Activated CD8-positive, alpha-beta memory T cell treated with anti-CD3 and anti-CD28 coated beads for 1 hour (primary cell): ENCODE measurements at places on chromosomes 12 and 14.

DNA sequence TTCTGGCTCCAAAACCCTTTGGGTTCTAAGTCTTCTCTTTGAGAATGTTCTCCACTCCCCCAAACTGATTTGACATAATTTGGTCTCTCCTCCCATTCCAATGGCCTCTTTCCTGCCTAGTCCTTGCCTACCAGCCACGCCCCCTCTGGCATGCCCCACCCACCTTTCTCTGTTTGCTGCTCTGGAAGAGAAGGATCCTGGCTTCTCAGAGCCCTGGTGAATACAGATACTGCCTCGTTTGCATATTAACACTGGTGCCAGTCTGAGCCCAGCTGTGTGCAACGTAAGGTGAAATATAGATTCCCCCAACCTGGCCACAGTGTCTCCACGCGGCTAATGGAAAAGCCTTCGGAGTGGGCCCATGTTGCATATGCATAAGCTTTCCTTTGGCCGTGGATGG lies 79.7 kb downstream of the PAPOLA start:
- DNase-seq, result no peak

DNA sequence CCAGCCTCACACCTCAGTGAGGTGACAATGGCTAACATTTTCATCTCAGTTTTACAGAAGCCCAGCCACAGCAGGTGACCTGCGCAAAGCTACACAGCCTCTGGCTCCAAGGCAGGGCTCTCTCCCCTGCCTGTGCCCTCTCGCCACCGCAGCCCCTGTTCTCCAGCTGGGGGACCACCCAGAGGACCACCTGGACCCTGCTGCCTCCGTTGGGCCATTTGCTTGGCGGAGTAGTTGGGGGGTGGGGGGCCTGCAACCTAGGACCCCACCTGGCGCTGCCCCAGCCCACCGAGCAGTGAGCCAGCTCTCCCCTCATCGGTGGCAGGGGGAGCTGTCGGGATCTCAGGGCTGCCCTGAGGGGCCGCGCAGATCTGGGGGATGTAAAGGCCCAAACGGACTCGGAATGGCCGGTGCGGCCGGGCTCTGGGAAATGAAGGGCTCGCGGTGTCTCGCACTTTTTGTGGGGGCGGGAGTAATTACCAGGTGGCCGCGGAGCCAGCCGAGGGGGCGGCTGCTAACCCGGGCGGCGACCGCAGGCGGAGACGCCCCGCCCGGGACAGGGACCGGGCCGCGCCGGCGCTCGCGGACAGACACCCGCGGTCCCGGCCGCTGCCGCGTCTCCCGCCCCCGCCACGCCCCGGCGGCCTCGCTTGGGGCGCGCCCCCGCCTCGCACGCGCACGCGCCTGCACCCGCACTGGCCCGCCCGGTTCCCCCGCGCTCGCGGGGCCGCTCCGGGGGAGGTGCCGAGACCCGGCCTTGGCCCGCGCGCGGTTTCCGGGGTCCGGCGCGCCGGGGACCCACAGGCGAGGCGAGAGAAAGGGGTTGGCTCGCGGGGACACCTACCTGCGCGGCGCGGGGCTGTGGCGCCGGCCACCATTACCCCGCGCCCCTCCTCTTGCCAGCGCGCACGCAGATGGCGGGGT lies 8.6 kb upstream of the GPR68 start:
- DNase-seq, result no peak

GRCh38 chr14:23378612-23379220 lies 1.9 kb downstream of the CMTM5 start:
- DNase-seq, result no peak

DNA sequence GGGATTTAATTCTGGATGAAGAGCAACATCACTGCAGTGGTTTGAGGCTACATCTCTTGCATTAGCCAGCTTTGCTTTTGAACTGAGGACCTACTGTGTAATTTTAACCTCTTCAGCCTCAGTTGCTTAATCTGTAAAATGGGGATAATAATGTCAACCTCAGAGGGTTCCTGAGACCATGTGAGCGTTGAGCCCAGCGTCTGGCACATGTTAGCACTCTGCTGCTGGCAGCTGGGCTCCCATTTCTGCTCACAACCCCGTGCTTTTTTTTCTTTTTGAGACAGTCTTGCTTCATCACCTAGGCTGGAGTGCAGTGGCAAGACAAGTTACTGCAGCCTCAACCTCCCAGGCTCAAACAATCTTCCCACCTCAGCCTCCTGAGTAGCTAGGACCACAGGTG lies 31.6 kb downstream of the TESC start:
- no peak for DNase-seq

DNA sequence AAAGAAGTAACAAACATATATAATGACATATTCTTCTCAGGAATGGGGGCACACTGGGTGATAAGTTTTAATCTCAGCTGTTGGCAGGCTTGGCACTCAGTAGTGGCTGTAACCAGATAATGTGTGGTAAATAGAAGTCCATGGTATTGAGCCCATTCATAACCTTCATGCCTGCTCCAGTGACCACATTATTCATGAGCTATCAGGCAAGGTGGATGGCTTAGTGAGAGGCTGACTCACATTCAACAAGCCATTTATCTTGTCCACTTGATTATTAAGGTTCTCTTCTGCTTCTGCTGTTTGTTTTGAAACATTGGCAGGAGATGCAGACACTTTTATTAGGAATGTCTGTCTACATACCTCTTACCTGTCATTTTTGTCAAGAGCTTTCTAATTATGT lies 950.4 kb upstream of the LRFN5 start:
- no peak for DNase-seq

- no peak for DNase-seq
Observed at GRCh38 chr14:94888121-94888520, 118.2 kb upstream of the GSC start.

DNA sequence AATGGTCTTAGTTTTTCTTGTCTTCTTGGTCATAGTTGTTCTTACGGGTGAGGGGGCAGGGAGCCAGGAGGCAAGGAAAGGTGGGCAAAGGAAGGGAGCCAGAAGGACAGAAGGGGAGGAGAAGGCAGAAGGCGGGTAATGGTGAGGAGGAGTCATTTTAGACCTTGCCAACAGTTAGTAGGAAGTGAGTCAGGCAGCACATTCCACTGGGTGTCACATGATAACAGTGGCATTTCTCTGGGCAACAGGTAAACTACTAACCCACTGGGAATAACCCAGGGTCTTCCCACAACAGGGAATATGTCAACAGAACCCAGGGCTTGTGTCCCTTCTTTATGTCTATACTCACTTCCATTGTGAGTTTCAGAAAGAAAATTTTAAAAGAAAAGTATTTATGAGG lies 127.6 kb downstream of the SLC8A3 start:
- DNase-seq, result no peak

DNA sequence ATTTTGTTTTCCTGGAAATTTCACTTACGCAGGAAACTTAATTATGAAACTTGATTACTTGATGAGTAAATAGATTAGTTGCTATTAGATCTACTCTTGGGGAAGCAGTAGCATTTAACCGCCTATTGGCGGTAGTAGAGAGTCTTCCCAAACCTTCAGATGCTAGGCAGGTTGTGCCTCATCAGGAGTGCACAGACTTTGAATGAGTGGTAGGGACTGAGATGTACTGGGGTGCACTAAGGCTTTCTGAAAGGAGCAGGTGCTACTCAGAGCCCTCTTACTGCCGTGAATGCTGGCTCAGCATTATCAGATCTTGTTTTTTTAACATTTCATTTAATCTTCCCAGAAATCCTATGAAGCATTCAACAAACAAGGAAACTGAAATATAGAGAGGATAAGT lies 7.7 kb downstream of the GATC start:
- no peak for DNase-seq

- no peak for DNase-seq
Observed at GRCh38 chr12:118682656-118683055, 298.7 kb upstream of the SRRM4 start.

DNA sequence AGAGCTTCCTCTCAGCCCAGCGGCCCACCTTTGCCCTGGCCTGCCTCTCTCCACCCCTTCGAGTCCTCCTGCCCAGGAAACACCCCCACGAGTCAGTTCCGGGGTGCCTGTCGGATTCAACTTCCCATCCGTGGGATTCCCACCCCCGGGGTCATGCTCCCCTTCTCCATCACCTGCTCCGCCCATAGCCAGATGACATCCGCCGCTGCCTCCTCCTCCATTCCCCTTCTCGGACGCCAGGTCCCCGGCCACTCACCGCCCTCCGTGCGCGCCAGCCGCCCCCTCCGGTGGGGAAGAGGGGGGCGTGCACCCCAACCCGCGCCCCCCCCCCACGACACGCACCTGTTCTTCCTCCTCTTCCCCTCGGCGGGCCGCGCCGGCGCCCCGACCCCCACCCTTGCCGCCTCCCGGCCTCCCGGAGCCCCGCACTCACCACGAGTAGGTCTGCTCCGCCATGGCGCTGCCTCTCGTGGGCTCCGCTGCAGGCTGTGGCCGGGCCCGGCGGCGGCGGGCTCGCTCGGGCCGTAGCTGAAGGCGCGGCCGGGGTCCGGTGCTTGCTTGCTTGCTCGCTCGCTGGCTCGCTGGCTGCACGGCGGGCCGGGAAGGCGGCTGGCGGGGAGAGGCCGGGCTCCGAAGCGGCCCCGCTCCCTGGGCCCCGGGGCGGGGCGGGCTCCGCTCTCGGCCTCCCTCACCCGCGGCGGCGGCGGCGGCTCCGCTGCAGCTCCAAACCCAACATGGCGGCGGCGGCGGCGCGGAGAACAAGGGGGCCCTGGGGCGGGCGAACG lies 554 bp downstream of the SPPL3 start:
- DNase-seq, result peak; percentile 21

GRCh38 chr14:59484639-59485175 lies 390 bp downstream of the JKAMP start:
- no peak for DNase-seq

GRCh38 chr12:95506707-95507523 lies 33.0 kb downstream of the METAP2 start:
- no peak for DNase-seq

- DNase-seq, result no peak
Observed at GRCh38 chr12:57846285-57846576, 298 bp downstream of the CTDSP2 start.

GRCh38 chr12:25384893-25385248 lies 134.1 kb upstream of the KRAS start:
- no peak for DNase-seq

DNA sequence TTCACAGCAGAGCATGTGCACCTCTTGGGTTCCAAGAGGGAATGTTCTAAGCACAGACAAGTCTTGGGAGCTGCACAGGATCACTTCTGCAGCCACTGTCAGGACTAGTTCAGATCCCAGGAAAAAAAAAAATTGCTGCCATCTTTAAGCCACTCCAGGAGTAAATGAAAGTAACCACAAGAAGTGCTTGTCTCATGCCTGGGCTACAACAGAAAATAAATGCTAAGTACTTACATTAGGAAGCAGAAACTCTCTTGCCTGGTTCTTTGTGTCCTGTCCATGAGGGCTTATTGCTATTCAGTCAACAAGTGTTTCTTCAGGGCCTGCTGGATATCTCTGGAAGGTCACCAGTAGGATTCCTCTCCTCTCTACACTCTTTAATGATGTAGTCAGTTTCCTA lies 176.1 kb downstream of the KTN1 start:
- no peak for DNase-seq

DNA sequence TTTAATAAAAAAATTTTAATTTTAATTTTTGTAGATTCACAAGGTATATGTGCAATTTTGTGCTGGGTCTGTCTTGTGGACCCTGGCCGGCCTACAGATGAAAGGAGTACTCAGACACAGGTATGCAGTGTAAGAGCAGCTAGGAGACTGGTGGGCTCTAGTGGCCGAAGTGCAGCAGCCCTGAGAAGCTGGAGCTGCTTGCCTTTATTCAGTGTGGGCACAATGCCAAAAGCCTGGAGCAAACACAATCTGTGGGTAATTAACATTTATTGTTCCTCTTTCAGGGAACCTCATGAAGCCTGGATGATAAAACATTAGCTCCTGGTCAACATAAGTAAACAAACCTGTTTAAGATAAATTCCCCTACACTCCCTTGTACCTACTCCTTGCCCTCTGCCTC lies 135.7 kb upstream of the SEL1L start:
- DNase-seq, result no peak

DNA sequence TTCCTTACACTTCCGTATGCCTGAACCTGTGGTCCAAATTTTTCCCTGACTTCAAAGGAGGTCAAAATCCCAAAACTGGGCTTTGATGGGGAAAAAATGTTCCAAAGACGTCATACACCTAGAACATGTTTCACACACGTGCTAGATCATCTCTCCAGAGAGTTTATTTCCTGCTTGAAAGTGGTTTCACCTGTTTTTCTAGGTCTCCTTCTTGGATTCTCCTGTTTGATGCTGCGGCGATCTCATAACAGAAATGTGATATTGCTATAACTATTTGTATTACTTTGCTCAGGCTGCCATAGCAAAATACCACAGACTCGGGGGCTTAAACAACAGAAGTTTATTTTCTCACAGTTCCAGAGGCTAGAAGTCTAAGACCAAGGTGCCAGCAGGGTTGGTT lies 19.7 kb upstream of the TMCC3 start:
- DNase-seq, result no peak
